NCI-H510A (cell line): ENCODE measurements at places on chromosomes 12 and 14.

DNA sequence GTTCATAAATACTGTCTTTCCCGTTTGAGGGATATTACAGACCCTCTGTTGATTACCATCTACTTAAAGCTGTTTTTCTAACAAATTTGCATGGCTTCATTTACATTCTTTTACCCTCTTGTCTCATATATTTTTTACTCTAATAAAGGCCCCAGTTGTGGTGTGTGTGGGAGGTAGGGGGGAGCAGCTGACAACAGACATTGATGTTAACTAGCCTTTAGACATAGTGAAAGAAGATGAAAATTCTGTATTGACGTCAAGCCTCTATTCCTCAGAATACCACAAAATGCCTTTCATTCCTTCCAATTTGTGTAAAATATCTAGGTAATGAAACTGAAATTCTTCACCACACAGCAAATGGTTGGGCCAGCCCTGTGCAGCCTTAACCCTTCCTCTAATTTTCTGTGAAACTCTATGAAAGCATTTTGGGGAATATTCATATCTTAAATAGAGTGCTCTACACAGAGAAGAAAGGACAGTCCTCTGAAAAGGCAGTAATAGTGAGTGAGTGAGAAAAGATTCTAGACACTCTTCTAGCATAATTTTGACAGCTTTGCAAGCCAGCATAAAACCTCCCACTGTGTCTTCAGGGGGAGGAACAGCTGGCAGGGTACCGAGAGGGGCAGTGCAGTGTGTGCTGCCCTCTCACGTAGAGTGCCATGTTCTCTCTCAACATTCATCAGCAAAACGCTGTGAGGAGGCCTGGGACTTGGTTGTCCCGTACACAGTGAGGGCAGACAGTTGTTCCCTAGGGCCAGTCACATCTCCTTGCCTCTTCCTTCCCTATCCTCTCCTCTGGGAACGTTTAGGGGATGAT lies 20.1 kb upstream of the CERS5 start:
- DNase-seq, result no peak

DNA sequence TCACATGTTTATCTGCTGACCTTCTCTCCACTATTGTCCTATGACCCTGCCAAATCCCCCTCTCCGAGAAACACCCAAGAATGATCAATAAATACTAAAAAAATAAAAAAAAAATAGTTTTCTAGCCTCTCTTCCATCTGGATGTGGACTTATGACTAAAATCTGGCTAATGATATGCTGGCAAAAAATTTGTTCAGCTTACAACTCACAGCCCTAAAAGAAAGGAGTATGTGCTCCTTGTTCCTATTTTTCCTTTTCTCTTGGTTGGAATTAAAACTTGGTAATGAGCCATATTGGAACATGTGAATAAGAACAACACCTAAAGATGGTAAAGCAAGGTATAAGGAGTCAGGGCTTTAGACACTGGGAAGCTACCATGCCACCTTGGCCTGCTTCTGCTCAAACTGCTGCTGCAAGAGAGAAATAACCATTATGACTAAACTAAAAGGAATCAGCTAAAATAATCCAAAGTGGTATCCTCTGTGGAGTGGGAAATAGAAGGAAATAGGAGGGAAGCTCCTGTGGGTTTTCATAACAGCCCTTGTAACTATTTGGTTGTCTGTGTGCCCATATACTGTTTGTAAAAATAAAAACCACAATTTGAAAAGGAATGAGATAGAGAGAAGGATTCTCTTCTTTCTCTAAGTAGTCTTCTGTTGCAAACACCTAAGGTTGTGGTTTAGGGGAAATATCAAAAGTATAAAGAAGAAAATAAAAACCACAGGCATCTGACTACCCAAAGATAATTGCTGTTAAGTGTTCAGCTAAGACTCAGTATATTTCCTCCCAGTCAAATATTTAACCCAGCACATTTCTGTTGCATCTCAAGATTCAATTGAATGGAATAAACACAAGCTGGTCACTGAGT lies 53.8 kb downstream of the SDR9C7 start:
- DNase-seq, result no peak

- DNase-seq, result no peak
Measured at GRCh38 chr14:91987192-91987591, 39.7 kb upstream of the FBLN5 start.

DNA sequence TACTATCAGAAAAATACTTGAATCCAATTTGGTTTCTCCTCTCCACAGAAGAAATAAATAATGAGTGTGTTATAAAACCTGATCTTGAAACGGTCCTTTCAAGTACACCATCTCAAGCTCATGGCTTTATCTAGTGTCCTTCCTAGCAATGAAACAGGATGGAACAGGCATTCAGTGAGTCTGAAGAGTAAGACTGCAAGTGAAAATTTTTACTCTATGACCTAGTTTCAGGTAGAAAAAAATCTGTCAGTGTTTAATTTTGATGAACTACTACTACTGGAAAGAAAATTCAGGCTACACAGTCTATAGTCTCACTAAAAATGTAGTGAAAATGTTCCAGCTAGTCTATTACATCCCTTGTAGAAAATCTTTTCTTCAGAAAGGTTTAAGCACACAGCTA lies 7.7 kb downstream of the CBX5 start:
- DNase-seq, result no peak

DNA sequence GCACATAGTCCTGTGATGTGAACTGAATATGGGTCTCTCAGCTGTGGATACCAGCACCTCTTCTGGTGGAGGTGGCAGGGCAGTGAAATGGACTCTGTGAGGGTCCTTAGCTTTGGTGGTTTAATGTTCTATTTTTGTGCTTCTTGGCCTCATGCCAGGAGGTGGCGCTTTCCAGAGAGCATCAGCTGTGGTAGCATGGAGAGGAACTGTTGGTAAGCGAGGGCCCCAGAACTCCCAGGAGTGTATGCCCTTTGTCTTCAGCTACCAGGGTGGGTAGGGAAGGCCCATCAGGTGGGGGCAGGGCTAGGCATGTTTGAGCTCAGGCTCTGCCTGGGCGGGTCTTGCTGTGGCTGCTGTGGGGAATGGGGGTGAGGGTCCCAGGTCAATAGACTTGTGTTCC lies 241.7 kb downstream of the AEBP2 start:
- DNase-seq, result no peak

GRCh38 chr14:75518625-75519024 lies 3.6 kb upstream of the BATF start:
- no peak for DNase-seq

GRCh38 chr12:79086541-79087296 lies 222.1 kb downstream of the SYT1 start:
- no peak for DNase-seq
